Activated T-cell treated with anti-CD3 and anti-CD28 coated beads, Interleukin-2, amount 50 U/mL, for 24 hours (primary cell): ENCODE measurements at places on chromosomes 1 and 21.

DNA sequence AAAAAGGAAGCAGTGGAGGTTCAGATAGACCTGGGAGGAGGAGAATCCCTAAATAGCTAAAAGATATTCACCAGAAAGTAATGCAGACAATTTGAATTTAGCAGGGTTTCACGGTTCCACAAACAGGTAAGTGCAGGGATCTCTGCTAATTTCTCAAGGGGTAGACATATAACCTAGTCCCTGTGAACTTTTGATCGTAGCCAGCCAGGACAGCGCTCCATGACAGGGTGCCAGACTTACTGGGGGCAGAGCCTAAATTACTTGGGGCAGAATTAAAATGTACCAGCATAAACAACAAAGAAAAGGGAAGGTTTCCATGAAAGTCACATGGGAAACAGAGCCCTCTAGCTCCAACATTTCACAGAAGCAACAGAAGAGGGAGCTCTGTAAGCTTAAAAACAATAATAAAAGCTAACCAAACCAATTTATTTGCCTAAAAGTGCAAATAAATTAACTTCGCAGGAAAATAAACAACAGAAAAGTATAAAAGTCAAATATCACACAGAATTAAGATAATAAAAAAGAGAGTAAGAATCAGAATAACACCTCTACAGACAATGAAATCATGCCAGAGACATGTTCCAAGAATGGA is 198.3 kb downstream of the DUSP10 start:
- DNase-seq = no peak

GRCh38 chr1:51973587-51974474 is 16.7 kb downstream of the RAB3B start:
- no peak for DNase-seq

- no peak for DNase-seq
Observed at GRCh38 chr1:204649721-204650521, 35.6 kb downstream of the LRRN2 start.

DNA sequence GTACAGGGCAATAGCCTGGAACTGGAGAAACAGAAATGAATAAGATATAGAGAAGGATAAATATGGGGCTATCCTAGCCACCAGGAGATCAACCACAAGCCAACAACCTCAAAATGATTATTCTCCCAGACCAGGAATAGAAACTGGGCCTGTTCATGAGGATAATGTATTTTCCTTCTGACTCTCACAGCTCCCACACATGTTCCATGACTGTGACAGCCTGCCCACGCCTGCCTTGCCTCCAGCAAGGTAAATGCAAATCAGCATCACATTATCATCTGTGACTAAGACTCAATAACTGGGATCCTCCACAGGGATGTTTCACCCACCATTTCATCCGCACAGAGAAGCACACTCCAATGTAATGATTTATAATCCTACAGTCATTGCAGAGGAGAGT is 3.3 kb downstream of the ENSA start:
- no peak for DNase-seq

- no peak for DNase-seq
Observed at GRCh38 chr1:112991402-112992120, 35.6 kb upstream of the SLC16A1 start.

- no peak for DNase-seq
Observed at GRCh38 chr1:119081267-119081666, 59.2 kb downstream of the WARS2 start.

- DNase-seq = no peak
Observed at GRCh38 chr1:13782634-13783360, 82.8 kb downstream of the PRDM2 start.

GRCh38 chr21:36557316-36557715 is 77.4 kb upstream of the CLDN14 start:
- DNase-seq = no peak

DNA sequence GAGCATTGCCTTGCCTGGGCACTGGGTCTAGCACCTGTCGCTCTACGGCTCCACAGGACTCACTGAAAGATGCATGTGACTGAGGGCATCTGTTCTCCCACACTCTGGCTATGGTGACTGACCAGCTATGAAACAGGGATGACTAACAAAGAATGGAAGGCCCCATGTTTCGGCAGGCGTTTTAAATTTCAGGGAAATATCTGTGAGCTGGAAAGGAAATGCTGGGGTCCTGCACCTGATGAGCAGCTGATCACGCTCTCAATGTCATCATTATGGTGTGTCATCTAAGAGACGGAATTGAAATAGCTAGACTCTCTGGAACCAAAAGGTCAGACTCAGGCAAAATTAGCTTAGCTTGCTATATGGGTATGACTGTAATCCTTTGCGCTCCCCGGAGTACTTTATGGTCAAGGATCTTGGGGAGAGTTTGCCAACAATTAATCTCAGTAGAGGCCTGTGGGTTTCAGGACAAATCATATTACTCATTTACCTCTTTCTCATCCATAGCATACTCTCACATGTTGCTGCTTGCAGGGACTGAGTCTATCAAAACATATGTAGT is 24.5 kb upstream of the PALMD start:
- DNase-seq = no peak

DNA sequence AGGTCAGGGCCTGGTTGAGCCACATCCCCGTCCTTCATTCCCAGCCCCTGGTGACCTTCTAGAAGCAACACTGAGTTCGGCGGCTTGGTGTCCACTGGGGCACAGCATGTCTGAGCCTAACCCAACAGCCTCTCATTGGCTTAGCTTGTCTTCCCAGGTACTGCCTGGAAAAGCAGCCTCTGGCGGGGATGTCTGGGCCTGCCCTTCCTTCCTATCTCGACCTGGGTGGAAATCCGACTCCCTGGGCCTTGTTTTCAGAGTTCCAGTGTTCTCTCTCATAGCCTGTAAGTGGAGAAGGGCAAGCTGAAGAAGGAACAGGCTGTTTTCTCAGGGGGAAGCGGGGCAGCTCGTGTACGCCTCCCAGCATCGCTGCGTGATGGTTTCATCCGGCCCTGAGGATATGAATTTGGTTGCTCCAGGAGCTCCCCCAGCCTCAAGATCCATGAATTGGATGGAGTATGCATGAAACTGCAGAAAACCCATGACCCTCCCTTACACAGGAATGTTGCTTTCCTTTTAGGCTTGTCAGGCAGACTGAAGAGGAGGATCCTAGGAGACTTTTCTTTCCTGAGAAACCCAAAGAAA is 116.5 kb upstream of the IRF2BP2 start:
- no peak for DNase-seq

DNA sequence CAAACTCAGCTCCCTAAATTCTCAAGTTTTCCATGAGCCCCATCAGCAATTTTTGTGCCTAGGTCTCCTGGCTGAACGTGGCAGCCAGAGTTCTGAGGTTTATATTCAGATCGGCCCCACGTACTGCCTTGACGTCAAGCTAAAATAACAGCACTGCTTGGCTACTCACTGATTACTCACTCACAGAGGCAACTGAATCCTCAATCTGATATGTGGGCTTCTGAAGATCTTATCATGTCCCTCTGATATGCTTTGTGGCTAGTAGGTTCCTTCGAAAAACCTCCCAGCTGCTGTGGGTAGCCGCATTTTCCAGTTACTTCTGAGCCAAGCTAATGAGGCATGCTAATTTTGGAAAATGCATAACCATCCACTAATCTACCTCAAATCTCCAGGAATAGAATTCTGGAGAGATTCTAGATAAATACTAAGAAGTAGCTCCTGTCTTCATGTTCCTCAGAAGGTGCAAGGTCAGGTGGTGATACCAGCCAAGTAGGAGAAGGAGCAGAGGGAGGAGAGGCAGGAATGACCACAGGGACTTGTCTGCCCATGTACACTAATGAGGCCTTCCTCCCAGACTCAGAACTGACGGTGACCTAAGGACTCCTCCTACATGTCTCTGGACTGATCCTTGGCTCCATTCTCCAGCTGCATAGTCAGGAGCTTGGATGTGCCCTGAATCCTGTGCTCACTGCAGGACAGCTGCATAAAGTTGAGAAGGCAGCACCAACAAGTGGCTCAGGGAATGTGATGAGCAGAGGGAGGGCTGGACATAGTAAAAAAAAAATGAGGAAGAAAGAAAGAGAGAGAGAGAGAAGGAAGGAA is 263.7 kb downstream of the TNR start:
- no peak for DNase-seq

- DNase-seq = no peak
Observed at GRCh38 chr1:145949219-145949618, 8.6 kb downstream of the LIX1L start.

DNA sequence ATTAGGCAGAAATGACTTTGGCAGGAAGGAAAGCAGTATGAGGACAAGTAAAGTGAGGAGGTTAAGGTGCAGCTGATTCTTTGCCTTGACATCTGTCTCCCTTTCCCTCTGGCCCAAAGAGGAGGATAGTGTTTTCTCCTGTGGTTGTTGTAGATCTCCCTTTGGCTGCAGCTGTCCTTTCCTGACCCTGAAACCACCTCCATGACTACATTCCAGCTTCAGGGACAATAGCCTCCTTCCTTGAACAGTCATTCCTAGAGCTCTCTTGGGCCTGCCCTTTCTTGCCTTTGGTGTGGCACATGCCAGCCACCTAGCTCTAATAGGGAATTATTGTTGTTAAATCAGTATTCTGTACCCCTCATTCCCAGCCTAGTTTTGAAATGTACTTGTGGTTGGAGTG is 6.2 kb downstream of the ZMYM1 start:
- DNase-seq = no peak

DNA sequence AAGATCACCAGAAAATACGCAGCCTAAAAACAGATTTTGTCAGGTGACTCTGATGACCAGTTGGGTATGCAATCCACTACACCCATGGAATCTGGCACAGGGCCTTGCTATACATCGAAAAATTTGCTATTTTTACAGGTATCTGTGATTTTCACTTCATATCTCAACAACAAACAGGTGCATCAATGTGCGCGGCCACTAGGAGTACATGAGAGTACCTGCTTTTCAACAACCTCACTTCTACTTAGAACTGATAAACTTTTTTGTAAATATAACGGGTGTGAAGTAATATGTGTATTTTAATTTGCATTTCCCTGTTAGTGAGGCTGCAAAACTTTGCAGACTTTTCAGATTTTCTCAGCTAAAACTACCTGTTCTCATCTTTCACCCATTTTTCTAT is 80.8 kb downstream of the SLC45A1 start:
- DNase-seq = no peak

DNA sequence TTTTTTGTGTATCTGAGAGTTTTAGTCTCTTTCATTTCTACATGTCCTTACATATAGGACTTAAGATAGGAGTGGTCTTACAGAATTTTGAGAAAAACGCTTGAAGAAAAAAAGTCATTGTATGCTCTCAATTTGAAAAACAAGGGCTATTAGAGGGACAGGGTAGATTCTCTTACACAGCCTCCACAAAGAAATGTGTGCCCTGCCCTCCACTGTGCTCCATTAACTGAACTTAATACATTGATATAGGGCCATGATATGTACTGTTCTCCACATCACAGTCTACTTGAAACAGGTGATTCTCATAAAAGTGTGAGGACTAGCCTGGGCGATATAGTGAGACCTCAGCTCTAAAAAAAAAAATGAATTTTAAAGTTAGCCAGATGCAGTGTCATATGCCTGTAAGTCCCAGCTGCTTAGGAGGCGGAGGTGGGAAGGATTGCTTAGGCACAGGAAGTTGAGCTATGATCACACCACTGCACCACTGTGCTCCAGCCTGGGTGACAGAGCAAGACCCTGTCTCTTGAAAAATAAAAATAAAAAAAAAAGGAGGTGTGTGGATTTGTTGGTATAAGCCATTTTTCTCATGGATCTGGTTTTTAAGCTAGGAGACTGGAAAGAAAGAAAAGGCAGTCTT is 77.0 kb downstream of the HMCN1 start:
- DNase-seq = no peak

DNA sequence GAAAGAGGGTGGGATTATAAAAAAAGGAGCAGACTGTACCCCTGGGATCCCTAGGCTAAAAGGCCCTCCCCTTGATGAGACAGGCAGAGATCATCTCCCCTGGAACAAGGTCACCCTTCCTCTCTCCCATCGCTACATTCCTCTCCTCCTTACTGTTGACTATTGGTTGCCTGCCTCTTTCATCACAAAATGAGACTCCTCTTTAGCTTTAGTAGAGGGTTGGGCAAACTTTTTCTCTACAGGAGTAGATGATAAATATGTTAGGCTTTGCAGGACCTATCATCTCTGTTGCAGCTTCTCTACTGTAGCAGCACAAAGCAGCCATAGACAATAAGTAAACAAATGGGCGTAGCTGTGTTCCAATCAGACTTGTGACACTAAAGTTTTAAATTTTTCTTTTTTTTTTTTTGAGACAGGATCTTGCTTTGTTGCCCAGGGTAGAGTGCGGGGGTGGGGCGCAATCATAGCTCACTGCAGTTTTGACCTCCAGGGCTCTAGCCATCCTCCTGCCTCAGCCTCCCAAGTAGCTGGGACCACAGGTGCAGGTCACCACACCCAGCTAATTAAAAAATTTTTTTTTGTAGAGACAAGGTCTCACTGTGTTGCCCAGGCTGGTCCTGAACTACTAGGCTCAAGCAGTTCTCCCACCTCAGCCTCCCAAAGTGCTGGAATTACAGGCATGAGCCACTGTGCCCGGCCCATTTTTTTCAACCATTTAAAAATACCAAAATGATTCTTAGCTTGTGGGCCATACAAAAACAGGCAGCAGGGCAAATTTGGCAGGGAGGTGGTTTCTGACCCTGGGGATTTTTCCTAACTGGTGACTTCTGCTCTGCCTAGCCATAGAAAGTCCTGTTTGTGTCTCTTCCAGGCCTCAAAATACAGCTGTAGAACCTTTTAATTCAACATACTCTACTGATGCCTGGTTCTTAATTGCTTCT is 15.1 kb downstream of the MCL1 start:
- no peak for DNase-seq

GRCh38 chr1:167401260-167401873 is 117.0 kb downstream of the CD247 start:
- DNase-seq = peak; percentile 57

DNA sequence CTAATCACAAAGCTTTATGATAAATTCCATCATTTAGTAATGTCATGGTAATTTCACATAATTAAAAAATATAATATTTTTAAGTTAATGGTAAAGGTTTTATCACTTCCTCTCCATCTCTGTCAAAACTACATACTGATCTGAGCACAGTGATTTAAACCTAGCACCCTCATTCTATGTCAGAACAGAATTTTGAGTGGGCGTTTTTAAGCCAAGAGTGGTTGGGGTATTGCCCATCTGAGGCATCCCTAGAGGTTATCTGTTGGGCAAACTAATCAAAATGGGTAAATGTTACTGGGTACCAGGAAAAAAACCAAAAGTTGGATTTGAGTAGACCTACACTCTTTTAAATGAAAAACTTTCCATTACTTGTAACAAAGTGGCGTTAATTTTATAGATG is 100.7 kb upstream of the GFI1 start:
- no peak for DNase-seq

- no peak for DNase-seq
Observed at GRCh38 chr21:40765811-40766210, 81.1 kb downstream of the DSCAM start.

GRCh38 chr1:145993618-145994390 is 2.6 kb downstream of the TXNIP start:
- DNase-seq = no peak
